Activated naive CD4-positive, alpha-beta T cell (primary cell): ENCODE measurements at places on chromosomes 1 and 21.

DNA sequence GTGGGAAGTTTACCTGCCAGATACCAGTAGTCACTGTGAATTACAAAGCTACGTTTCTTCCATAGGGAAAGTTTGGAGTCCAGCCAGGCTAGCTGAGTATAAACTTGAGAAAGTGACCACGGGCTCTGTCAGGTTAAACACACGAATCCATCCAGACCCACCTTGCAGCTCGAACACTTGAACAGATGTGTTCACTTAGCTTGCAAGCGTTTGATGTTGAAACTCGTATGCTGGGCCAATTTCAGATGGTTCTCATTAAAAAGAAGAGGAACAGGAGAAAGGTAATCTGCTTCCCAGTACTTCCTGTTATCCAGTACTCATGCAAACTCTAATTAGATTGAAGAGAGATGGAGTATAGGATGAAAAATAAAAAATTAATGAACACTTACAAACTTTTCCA is 636.4 kb downstream of the SMYD3 start:
- DNase-seq, result no peak

- DNase-seq, result no peak
Observed at GRCh38 chr1:62529227-62529626, 68.1 kb upstream of the ANGPTL3 start.

DNA sequence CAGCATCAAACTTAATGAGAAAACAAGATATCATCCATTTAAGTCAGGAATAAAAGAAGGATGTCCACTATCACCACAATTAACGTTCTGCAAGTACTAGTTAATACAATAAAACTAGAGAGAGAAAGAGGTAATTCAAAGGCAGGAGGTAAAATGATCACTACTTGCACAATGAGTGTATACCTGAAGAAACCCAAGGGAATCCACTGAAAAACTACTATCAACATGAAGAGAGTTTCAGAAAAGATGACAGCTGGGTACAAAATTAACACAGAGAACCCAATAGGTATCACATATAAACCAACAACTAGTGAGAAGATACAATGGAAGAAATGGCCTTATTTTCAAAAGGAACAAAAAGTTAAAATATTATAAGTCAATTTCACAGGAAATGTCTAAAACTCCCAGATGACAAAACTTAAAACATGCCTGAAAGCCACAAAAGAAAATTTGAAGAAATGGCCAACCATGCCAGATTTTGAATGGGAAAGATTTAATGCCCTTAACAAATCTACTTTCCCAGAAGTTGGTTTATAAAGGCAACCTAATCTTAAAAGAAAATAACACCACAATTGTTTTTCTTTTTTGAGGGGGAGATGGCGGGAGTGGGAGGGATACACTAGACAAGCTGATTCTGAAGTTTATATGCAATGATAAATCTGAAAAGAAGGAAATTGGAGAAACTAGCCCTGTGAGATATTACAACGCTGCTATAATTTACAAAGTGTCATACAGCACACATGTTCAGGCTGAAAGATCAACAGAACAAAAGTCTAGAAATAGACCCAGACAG is 17.8 kb downstream of the VPS26C start:
- no peak for DNase-seq

DNA sequence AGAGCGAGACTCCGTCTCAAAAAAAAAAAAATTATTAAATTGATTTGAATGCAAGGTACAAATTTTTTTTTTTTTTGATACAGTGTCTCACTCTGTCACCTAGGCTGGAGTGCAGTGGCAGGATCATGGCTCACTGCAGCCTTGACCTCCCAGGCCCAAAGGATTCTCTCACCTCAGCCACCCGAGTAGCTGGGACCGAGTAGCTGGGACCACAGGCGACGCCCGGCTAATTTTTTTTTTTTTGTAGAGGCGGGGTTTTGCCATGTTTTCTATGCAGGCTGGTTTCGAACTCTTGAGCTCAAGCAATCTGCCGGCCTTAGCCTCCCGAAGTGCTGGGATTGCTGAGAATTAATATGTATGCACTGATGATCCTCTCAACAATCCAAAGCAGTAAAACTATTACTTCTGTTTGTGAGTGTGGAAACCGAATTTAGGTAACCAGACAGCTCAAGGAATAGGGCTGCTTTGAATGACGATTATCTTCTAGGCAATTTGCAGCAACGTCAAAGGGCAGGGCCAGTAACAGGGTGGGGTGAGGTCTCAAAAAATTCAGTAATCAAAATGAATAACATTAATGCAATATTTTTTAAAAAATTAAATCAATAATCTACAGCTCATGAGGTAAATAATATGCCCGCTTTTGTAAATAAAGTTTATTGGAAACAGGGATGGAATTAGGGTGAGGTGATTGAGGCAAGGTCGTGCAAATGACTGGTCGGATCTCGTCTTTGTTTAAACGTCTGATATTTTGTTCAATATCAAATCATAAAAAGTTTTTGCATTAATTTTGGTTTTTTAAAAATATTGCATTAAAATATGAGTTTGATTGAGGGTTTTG is 1.2 kb downstream of the CLSPN start:
- no peak for DNase-seq

DNA sequence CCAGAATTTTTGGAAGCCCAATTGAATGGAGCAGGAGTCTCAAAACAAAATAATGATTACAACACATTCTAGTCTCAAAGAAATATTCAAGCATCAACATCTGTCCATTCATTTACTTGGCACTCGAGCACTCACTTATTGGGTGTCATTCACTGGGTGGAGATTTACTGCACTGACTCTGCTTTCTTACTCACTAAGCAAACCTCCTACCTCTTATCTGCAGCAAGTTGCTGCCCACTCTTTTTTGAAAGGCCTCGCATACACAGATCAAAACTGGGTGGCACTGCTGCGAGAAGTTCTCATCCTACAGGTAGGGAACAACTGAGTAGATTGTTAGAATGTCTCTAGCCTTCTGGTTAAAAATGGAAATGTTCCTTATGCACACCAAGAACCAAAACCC is 18.0 kb downstream of the RHBDL2 start:
- no peak for DNase-seq

- no peak for DNase-seq
Observed at GRCh38 chr1:212495766-212496494, 63.2 kb downstream of the NENF start.

- DNase-seq, result no peak
Observed at GRCh38 chr21:17527240-17527639, 14.4 kb downstream of the CXADR start.

GRCh38 chr1:50458507-50458906 is 35.3 kb upstream of the DMRTA2 start:
- no peak for DNase-seq

GRCh38 chr1:45883658-45884057 is 80.2 kb downstream of the MAST2 start:
- DNase-seq, result no peak

DNA sequence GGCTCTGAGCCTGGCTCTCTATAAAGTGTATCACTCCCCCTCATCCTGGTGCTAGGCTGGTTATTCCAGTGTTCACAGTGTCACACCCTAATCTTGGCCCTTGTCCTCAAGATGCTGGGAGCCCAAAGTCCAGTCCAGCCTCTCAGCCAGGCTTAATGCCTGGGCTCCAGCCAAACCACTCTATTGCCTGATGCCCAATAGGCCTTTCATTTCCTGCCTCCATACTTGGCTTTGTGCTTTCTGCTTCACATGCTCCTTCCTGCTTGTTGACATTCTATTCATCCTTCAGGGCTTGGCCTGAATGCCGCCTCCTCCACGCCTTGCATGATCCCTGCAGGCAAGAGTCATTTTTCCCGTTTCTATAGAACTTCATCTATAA is 1.7 kb downstream of the KLHDC8A start:
- DNase-seq, result no peak

GRCh38 chr1:235642011-235642942 is 7.3 kb downstream of the GNG4 start:
- DNase-seq, result no peak

- no peak for DNase-seq
Observed at GRCh38 chr1:5983361-5984103, 8.7 kb downstream of the NPHP4 start.

DNA sequence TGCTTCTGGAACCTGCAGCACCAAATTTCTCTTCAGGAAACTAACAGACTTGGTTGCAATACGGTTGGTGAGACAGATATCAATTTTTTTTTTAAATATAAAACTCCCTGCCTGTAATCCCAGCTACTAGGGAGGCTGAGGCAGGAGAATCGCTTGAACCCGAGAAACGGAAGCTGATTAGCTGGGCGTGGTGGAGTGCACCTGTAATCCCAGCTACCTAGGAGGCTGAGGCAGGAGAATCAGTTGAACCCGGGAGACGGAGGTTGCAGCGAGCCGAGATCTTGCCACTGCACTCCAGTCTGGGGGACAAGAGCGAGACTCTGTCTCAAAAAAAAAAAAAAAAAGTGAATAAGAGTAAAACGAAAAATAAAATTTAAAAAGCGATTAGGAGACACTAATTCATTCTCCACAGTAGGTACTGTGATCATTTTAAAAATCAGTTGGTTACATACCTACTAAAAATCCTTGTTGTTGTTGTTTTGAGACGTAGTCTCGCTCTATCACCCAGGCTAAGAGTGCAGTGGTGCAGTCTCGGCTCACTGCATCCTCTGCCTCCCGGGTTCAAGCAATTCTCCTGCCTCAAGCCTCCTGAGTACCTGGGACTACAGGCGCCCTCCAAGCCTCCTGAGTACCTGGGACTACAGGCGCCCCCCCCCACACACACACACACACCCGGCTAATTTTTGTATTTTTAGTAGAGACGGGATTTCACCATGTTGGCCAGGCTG is 796 bp upstream of the RBM8A start:
- DNase-seq, result no peak

GRCh38 chr1:27630859-27631491 is 4.0 kb downstream of the FGR start:
- no peak for DNase-seq

GRCh38 chr21:40706806-40707655 is 139.9 kb downstream of the DSCAM start:
- DNase-seq, result no peak

DNA sequence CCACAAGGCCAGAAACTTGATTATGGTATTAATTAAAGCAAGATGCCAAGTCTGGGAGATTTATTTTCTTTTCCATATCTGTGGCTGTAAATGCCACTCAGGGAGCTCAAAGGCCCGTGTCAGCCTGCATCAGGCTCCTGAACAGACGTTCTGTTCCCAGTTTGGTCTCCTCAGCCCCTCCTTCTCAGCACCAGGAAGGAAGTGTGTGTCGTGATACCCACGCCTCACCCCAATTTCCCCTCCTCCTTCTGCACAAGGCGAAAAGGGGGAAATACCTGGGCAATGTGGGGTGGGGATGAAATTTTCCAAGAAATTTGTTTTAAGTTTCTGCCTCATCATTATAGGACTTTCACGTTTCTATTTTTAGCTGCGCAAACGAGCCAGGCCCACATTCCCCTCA is 112.0 kb downstream of the SYF2 start:
- DNase-seq, result no peak

- no peak for DNase-seq
Observed at GRCh38 chr1:54339126-54339525, 67.1 kb downstream of the SSBP3 start.

GRCh38 chr1:200724064-200724463 is 14.6 kb upstream of the CAMSAP2 start:
- no peak for DNase-seq

- no peak for DNase-seq
Observed at GRCh38 chr1:78047631-78048030, 1.9 kb downstream of the GIPC2 start.

DNA sequence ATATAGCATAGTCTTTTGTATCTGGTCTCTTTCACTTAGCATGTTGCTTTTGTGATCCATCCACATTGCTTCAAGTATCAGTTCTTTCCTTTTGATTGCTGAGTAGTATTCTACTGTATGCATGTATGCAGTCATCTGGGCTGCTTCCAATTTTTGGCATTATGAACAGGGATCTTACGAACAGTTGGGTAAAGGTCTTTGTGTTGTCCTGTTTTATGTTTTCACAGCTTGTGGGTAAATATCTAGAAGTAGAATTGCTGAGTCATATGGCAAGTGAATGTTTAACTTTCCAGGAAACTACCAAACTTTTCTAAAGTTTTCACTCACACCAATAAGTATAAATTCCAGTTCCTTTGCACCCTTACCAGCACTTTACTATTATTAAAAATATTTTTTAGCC is 60.9 kb downstream of the LHX4 start:
- DNase-seq, result no peak

DNA sequence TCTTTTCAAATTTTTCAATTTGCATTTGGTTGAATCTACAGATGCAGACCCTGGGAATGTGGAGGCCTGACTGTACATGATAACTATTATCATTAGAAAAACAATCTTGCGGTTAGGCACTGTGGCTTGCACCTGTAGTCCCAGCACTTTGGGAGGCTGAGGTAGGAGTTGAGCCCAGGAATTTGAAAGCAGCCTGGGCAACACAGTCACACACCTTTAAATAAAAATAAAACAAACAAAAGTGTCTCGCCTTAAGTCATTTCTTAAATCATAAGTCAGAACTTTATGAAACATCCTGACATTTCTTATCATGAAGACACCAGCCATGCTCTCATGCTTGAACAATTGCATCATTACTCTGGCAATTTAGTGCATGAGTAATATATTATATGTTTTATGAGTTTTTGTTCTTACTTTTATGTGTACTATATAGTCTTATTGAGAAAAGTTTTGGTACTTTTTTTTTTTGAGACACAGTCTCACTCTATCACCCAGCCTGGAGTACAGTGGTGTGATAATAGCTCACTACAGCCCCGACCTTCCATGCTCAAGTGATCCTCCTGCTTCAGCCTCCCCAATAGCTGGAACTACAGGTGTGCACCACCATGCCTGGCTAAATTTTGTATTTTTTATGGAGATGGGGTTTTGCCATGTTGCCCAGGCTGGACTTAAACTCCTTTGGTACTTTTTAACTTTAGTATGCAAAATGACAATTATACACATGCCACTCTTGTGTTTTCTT is 7.8 kb downstream of the TBX19 start:
- DNase-seq, result no peak

DNA sequence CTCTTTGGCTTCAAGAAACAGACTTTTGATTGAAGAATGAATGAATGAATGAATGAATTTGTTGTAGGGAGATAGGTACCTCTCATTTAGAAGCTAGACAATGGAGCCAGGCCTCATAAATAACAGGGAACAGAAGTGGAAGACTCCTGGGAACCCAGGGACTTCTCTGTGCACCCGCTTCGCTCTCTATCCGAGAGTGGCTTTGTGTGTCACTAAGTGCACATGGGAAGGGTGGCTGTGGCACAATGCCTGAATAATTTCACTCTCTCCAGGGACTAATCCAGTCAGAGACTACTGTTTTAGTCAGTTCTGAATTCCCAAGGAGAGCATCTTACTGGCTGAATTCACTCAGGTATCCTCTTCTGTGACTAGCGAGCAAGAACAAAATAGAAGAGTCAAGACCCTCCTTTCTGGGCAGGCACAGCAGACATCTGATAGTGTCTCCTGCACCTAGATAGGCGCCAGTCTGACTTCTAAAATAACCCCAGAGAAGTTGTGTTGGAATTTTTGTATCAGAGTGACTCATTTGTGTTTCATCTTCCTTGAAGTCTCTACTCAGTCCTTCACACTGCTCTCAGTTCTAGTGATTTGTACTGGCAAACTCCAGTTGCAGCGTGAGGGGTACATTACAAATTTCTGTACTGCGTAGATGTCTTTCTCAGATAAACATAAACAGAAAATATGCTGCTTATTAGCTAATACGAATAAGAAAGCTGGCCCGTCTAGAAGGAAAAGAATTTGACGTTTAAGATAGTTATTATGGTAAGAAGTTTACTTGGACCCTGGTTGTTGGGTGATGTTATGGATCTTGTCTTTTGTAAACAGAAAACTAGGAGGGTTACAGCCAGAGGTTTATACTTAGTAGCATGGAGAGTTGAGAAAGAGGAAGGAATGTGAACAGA is 34.0 kb downstream of the BACH1 start:
- DNase-seq, result no peak

GRCh38 chr1:15579683-15580047 is 5.2 kb downstream of the AGMAT start:
- DNase-seq, result no peak
